Stimulated activated CD4-positive, alpha-beta T cell treated with anti-CD3 and anti-CD28 coated beads, Interleukin-1b, Interleukin-23, amount 100 ng/mL, for 24 hours (primary cell): ENCODE measurements at places on chromosomes 4 and X.

GRCh38 chrX:122154019-122154418 lies 1030.1 kb upstream of the GRIA3 start:
- no peak for DNase-seq

GRCh38 chrX:112849016-112849415 lies 8.4 kb upstream of the AMOT start:
- no peak for DNase-seq

DNA sequence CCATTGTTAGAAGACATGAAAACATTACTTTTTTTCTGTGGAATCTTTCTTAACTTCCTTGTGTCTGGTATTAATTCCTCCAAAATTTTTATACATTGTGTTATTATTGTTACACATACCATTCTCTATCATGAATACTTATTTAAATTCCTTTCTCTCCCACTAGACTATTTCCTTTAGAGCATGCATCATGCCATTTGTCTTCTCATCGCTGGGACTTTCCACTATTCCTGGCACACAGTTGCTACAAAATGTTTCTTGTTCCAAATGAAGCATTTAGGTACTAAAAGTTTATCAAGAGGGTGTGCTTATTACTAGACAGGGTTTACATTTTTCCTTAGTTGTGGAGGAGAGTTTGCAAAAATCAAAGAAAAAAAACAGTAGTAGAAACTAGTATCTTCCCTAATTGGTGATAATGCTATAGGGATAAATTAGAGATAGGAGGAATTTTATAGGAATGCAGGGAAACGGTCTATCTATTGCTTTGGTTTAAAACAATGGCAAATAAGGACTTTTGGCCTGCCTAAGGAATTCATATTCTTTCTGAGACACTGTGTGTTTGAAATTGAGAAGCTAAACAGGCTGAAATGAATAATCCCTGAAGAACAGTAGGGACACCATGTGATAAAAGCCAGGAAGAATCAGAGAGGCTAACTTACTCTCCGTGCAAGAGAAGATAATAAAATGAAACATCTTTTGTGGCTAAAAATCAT lies 187.5 kb upstream of the TBC1D9 start:
- DNase-seq, result no peak

- DNase-seq, result no peak
Observed at GRCh38 chrX:8632924-8633323, 99.0 kb downstream of the ANOS1 start.
